ENCODE measurements at places on chromosomes 11 and 22. TPM values are rescaled to one million over a fixed set of nuclear protein-coding genes. Genes with fewer than 3 reads are reported as not detected.

Gene MMP26
- polyA plus RNA-seq: not detected

Gene CSF2RB
- polyA plus RNA-seq: 2.2 TPM

Gene MMP12
- 0.66 TPM for polyA plus RNA-seq

Gene PGR
- polyA plus RNA-seq: under 0.01 TPM

Gene OR51G1
- polyA plus RNA-seq: not detected

Gene RAB36
- polyA plus RNA-seq: 2.2 TPM

Gene GDPD4
- 5.1 TPM for polyA plus RNA-seq

Gene APOBEC3H
- polyA plus RNA-seq: 0.42 TPM

Gene SLC22A12
- polyA plus RNA-seq: 0.03 TPM

Gene TEX54
- 0.76 TPM for polyA plus RNA-seq

Gene INPPL1
- polyA plus RNA-seq: 84.5 TPM

Gene C22orf31
- 1.5 TPM for polyA plus RNA-seq
